ENCODE measurements at places on chromosomes 7 and 10.

DNA sequence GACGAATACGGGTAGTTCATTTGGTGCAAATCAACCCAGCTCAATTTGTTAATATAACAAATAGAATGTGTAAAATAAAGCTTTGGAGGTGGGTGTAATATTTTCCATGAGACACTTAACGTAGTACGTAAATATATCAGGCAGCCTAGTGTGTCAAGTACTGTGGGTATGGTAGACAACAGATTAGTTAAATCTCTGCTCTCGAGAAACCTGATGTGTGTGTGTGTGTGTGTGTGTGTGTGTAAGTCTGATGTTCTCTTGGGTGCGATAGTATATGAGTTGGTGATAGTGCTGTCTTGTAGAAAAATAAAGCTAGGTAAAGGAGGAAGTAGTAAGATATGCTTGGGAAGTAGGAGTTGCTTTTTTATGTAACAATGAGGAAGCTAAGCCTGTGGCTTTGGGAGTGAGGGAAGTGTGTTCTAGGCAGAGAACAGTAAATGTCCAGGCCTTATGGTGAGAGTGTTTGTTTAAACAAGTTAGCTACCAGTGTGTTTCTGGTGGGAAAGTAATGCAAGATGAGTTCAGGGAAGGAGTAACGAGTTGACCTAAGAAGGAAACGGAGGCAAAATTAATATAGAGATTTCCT lies 26.1 kb downstream of the WAC start:
- no peak for DNase-seq

GRCh38 chr7:3089493-3089892 lies 45.8 kb upstream of the CARD11 start:
- DNase-seq = no peak

GRCh38 chr10:43913676-43914235 lies 265.1 kb upstream of the ZNF32 start:
- no peak for DNase-seq

GRCh38 chr7:118185163-118185860 lies 1.3 kb downstream of the LSM8 start:
- DNase-seq = no peak

DNA sequence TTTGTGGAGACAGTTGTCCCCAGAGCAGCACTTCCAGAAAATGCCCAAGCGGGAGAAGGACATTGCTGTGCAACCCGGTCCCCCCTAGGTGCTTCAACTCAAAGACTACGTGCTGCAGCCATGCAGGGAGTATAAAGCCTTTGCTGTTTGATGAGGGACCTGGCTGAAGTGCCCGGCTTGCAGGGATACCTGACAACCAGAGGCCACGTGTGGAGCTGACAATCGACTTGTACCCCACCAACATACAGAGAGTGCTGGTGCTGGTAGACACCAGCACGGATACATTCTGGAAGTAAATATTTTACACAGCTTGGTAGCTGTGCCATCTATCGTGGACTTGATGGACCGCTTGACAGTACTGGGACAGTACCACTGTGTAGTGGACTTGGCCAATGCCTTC lies 240.6 kb downstream of the CACNA2D1 start:
- no peak for DNase-seq

- no peak for DNase-seq
These were observed 619.2 kb upstream of the GALNT17 start for GRCh38 chr7:70512761-70513160.

DNA sequence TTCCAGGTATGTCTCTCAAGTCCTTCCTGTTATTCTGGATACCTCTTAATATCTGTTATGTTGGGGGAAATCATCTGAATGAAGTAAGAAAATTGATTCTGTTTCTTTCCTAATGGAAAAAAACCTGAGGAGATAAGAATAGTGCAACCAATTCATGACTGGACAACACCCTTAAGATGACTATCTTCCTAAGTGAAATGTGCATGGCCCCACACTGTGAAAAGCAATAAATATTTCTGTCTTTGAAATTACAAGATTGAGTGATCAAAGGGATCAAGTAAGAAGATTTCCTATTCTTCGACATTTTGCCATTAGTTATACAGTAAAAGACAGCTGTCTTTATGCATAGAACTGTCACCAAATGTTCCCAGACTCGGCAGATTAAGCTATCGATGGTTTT lies 73.9 kb downstream of the CHCHD3 start:
- no peak for DNase-seq

DNA sequence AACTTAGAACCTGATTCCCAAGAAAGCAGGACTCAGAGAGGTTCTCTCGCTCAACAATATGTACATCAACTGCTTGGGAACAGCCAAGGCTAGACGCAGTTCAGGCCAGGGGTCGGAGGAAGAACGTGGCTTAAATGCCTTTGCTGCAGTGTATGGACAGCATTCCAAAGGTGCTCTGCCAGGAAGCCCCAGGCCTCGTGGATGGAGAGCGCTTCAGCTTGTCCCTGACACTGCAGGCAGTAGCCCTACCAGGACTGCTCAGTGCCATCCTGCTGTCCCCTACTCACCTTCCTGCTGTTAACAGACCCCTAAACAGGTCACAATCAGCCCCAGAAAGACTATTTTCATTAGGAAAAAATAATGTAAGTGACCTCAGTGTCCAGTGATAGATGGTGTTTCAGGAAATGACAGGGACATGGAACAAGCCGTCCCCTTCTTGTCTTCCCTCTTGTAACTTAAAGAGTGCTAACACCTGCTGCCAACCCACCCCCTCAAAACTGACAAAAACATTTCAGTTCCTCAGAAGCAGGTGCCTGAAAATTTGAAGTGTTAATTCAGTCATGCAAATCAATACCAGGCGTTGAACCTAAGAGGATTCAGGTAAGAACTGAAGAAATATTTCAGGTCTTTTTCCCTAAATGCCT lies 16.5 kb downstream of the CREB3L2 start:
- DNase-seq = no peak

- DNase-seq = no peak
These were observed 153.7 kb downstream of the CDK14 start for GRCh38 chr7:90749774-90750173.

GRCh38 chr10:120051671-120052070 lies 159.1 kb downstream of the SEC23IP start:
- no peak for DNase-seq

DNA sequence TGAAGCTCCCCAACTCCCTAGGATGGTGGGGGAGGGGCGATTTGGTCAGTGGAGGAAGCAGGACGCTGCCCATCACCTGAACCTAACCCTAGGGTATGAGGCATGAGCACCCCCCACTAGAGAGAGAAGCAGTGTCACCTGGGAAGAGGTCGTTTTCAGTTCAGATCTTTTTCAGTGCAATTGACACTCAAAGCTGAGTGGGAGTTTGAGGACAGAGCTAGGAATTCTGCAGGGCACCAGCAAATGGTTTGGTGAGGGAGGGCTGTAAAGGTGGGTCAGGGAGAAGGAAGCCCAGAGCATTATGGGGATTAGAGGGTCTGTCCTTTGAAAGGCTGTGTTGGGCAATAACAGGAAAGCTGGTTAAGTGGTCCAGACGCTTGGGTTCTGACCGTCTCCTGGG lies 10.9 kb downstream of the BPGM start:
- DNase-seq = no peak

GRCh38 chr10:124592101-124592500 lies 130.5 kb downstream of the LHPP start:
- no peak for DNase-seq

GRCh38 chr7:44288811-44289340 lies 36.5 kb downstream of the CAMK2B start:
- DNase-seq = no peak

DNA sequence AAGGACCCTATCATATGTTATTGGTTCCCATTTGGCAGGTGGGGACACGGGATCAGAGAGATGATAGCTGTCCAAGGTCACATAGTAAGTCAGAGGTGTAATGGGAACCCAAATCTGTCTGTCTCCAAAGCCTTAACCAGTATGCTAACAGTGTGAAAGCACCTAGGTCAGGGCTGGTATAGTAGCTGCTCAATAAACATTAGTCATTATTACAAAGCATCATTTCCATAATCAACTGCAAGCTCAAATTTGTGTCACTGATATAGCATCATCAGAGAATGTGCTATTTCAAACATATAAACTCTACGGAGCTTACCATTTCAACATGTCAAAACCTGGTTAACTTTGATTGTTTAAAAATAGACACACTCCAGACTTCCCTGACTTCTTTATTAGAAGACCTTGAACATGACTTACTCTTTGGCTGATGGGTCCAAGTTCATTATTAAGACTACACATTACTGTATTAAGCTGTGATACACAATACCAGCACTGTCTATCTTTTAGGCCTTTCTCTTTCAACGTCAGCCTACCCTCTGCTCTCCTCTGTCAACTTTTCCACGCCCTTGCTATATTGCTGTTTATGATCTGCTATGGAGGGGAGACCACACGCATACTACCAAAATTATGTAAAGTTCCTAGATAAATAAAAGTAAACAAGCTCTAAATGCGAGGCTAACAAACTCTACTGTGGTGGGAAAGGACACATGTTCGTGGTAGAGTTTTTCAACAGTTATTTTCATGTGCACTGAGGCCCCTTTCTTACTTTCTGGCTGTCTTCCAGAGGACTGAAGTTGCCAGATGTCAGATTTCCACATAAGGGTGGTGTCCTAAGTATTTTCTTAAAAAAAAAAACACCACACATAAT lies 33.6 kb downstream of the DNMBP start:
- DNase-seq = no peak

- DNase-seq = no peak
These were observed 111.3 kb downstream of the HECTD2 start for GRCh38 chr10:91521439-91521838.

GRCh38 chr10:70652761-70653657 lies 19.3 kb upstream of the ADAMTS14 start:
- DNase-seq = no peak

- peak; percentile 65 for DNase-seq
These were observed 128.5 kb downstream of the MAD1L1 start for GRCh38 chr7:2104107-2104710.

GRCh38 chr10:33653584-33654367 lies 319.3 kb upstream of the NRP1 start:
- DNase-seq = no peak

DNA sequence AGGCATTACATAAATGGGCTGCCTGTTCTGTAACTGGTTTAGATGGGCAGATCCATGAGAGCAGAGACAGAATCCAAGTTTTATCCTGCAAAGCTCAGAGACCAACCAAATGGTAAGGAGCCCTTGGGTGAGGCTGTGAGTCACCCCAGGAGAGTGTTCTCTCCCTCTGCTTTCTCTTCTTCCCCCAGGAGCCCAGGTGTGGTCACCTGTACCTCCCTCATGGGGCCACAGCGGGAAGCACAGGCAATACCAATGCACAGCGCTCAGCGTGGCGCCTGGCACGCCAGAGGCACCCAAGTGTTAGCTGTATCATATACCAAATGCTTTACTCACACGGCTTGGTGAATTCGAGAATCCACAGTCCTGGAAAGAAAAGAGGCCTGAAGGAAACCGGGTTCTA lies 39.4 kb downstream of the CTBP2 start:
- no peak for DNase-seq

DNA sequence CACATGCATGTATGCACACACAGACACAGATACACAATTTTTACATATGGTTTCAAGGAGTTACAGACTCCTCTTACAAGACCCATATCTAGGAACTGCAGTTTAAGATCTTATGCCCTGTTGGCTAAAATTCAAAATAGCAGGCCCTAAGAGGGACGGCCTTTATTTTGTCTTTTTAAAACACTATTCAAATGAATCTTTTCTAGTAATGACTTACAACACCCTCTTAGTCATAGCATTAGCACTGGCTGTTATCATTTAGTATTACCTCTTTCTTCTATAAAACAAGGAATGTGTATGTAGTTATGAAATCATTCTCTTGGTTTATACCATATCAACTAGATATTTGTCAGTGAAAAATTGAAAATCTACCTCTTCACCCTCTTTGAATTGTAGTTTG lies 15.3 kb downstream of the PAPSS2 start:
- DNase-seq = no peak

DNA sequence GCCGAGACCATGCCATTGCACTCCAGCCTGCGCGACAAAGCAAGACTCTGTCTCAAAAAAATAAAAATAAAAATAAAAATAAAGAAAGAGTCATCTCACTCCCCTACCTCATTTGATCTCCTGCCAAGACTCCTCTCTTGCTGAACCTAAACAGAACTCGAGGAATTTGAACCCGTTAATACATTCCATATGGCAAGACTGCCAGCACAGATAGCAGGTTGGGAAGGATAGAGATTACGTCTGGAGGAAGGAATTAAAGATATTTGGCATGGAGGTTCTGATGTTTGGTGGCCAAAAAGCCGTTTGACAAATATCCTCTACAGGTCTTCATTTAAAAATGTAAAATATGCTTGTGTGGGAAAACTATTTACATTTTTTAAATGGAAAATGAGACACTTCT lies 549.6 kb downstream of the HTR7 start:
- no peak for DNase-seq

GRCh38 chr10:80443531-80443974 lies 10.6 kb upstream of the TSPAN14 start:
- DNase-seq = peak; percentile 38

- DNase-seq = no peak
These were observed 93.0 kb upstream of the IL6 start for GRCh38 chr7:22633954-22634474.

DNA sequence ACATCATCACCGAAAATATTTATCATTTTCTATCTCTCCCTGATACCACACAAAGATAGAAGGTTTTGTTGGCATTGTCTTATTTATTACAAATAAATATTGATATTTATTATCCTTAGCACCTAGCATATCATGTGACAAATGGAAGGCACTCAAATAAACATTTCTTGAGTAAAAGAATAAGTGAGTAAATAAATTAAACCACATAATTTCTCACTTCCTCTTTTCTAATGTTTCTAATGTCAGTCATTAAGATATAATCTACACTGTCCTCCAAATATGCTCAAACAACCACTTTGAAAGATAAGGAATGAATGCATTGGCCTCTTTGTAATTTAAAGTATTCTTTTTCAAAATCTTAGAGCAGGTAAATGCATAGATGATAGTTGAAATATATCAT lies 1027.8 kb upstream of the LRRTM3 start:
- no peak for DNase-seq

DNA sequence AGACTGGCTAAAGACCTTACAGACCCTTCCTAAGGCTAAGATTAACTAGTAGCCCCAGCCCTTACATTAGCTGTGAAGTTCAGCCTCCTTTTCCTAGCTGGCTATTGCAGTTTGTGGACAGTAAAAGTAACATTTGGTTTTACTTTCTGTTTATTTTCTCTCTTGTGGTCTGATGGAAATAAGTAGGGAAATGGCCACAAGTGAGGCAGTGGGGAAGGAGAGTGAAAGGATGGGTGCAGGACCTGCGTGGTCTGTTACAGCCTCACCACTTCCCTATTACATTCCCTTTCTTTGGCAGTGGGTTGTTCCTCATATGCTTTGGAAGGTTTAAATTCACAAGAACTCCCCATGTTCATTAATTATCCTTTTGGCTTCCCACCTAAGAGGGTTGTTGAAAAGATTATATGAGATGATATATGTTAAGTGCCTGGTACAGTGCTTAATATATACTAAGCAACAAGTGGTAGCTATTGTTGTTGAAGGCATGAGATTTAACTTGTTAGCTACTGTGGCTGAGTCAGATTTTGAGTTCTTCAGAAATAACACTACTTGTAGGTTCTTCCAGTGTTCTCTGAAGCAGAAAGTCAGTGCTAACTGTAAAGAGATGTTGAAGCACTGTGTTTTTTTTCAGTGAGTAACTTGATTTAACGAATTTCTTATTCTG lies 181.7 kb downstream of the ST7 start:
- DNase-seq = no peak
